Activated T-cell treated with anti-CD3 and anti-CD28 coated beads, Interleukin-2, amount 50 U/mL, for 72 hours (primary cell): ENCODE measurements at places on chromosomes 5 and 9.

DNA sequence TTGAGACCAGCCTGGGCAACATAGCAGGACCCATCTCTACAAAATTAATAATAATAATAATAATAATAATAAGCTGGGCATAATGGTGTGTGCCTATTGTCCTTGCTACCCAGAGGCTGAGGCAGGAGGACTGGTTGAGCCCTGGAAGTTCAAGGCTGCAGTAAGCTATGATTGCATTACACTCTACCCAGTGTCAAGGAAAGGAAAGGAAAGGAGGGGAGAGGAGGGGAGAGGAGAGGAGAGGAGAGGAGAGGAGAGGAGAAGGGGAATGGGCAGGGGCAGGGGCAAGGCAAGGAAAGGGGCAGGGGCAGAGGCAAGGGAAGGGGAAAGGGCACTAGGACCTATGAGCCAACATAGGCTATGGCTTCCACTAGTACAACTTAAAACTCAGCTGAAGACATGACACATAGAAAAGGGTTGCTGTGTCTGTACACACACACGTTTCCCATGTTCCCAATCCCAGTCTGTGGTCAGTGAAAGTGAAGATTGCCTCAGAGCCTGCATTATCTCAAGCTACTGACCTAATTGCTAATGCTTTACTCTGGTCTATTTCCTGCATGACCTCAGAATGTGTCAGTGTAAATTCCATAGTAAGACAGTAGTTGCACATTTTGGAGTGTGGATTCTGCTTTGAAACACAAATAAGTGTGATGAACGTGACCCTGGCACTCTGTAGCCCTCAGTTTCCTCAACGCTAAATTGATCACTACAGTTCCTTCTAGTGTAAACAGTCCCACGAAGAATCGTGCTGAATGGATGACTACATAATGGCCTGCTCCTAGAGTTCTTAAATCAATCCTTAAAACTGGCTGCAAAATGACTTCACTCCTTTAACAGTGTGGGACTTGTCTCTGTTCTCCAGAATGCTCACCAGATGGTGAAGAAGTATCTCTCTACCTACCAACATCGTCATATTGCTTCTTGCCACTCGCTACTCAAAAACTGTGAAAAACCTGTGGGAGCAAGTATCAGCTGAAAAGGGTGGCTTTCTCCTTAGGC is 497.0 kb downstream of the RAB3C start:
- DNase-seq, result no peak

- no peak for DNase-seq
Measured at GRCh38 chr9:113808391-113809358, 67.4 kb upstream of the ZNF618 start.

GRCh38 chr9:69593756-69594155 is 78.4 kb downstream of the APBA1 start:
- DNase-seq, result no peak

GRCh38 chr9:105296445-105296844 is 52.0 kb downstream of the SLC44A1 start:
- DNase-seq, result no peak

DNA sequence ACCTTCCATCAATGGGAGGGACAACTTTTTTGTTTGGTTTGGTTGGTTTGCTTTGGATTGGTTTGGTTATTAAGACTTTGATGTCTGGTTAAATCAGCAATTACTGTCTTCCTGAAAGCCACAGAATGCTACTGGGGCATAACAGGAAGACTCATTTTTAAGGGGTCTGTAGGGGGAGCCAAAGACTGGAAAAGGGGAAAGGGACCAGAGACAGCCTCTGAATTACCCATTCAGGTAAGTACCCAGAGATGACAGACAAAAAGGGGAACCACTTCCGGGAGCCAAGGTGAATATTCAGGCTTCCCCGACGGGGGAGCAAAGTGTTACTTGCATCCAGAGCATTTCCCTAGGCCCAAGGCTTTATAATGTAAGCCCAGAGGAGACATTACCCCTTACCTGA is 4.6 kb upstream of the FEM1C start:
- peak; percentile 7 for DNase-seq

GRCh38 chr5:53481887-53482716 is 1.7 kb downstream of the FST start:
- DNase-seq, result peak; percentile 82

- no peak for DNase-seq
Measured at GRCh38 chr5:168364750-168365550, 73.5 kb downstream of the WWC1 start.
